Ecto neural progenitor cell (in vitro differentiated cells): ENCODE measurements at places on chromosomes 4 and X.

DNA sequence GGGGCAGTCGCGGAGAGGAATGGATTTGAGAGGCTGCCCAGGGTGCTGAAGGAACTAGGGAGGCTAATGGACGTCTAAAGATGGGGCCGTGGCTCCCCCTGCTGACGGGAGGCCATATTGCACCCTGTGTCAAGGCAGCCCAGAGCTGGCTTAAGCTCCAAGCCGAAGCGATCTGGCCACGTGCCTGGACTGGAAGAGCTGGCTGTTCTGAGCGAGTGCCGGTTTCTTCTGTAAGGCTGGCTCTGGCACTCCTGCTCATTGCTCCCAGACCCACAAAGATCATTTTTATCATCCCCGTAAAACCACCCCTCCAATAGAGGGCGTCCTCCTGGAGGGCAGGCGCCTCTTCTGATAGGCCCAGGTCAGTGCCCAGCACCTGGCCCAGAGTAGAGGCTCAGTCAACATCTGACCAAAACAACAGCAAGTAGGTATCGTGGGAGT lies 5.6 kb downstream of the PNCK start:
- peak; percentile 82 for DNase-seq

- peak; percentile 73 for DNase-seq
Observed at GRCh38 chrX:40651620-40652223, 4.4 kb upstream of the CXorf38 start.

- peak; percentile 59 for DNase-seq
Observed at GRCh38 chr4:167233685-167234315, 494 bp downstream of the SPOCK3 start.

DNA sequence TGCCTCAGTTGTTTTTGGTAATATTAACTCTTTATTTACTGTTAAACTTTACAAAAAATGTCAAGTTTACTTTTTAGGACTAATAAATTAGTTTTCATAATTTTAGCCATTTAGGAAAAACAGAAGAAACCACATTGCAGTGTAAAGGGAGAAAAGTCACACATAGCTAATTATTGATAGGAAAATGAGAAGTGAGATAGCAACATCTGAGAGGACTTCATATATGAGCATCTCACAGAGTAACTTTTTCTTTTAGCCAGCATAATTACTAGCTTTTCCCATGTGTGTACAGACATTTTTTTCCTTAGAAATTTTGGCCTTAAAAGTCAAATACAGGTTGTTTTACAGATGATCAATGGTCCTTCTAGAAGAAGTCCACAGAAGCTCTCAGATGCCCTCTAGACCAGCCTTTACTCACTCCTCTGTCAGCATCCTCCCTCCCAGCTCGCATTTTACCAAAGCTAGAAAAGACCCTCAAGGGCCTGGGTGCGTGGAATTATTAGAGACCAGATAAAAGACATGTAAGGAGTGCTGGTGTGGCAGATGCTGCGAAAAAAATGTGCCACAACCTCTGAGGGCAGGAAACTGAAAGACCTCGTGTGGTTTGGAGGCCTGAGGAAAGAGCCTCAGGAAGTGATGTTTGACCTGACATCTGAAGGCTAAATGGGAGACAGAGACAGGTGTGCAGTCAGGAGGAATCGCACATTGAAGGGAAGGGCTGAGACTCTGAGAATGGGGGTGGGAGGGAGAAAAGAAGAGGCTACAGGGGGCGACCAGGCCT lies 156.9 kb downstream of the CBR4 start:
- DNase-seq: no peak

GRCh38 chr4:181685911-181686310 lies 557.3 kb upstream of the TENM3 start:
- DNase-seq: no peak

DNA sequence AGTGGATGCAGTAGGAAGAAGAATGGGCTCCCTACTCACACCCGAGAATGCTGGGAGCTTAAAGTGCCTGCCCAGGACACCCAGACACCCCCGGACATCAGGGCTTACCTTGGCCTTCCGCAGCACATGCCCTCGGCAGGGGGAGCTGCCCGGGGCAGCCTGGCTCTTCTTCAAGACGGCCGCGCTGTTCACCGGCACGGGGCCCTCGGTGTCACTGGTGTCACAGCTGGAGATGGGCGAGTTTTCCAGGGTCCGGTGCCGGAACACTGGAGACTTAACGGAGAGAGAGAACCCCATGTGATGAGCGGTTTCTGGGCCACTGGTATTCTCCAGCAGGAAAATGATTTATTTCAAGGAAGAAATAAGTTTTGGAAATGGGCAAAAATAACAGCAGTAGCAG lies 170.9 kb downstream of the AFAP1 start:
- no peak for DNase-seq

DNA sequence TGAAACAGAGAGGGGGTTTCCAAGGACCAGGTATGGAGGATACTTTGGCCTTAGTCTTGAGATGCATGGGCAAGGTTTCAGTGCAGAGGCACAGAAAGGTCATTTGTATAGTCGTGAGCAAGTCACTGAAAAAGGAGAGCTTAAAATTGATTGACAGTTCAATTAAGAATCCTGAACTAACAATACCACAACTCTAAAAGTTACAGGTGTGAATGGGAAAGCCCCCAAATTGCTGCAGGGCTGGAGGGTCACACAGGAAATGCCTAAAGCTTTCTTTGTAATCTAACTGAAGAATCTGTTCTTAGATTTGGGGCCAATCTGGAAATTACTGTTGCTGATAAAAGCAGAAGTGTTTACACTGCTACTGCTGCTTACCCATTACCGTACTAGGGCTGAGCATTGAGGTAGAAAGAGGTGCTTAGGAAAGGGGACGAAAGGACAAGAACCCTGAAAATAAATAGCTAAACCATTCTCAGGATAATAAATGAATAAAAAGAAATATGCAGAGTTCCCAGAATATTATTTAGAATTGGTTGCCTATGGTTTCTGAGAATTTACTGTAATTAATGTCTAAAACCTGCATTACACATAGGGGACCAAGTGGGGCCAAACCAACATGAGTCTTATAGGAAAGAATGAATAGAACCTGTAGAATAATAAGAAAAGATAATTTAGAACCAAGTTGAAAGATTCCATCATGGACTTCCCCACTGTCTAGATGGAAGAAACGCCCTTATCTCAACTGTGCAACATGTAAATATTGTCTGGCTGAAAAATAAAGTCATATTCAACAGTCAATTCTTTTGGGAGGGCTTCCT lies 91.9 kb upstream of the PPP1R2C start:
- DNase-seq: no peak

DNA sequence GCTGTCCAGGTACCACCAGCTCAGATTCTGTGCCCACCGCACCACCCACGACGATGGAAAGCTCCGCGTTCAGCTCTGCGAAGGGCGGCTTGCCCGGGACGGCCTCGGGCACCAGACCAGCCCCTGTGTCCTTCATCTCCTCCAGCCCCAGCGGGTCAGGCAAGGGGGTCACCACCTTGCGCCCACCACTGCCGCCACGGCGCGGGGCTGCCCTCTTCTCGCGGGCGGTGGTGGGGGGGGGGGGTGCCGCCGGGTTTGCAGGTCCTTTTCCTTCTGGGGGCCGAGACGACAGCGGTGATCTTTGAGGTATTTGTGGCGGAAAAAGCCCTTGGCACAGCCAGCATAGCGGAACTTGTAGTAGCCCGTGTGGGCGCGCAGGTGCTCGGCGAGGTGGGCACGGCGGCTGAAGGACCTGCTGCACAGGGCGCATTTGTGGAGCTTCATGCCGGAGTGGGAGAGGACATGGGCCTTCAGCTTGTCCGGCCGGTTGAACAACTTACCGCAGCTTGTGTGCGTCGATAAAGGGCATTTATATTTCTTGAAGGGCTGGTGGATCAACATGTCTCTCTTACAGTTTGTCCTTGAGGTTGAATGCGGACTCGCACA lies 50.9 kb downstream of the CFAP299 start:
- no peak for DNase-seq

- DNase-seq: no peak
Observed at GRCh38 chr4:106041294-106042002, 146.2 kb downstream of the NPNT start.

- no peak for DNase-seq
Observed at GRCh38 chr4:98519268-98519977, 139.0 kb downstream of the TSPAN5 start.

DNA sequence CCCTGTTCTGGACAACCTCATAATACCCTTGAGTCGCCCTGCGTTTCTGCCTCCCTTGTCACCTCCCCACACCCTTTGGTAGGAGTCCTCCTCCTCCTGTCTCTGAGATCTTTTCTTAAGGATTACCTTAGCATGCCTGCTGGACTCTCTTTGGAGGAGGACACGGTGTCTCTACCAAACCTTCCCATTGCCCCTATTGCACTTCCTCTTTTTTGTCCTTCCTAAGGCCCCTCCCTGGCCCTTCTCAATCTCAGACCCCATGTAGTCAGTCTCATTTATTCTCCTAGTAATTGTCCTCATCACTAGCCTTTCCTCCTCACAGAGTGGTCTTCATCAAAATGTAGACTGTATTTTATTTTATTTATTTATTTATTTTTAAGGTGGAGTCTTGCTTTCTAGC lies 335.0 kb upstream of the SFRP2 start:
- DNase-seq: no peak

GRCh38 chr4:184471881-184472613 lies 2.3 kb downstream of the IRF2 start:
- no peak for DNase-seq

DNA sequence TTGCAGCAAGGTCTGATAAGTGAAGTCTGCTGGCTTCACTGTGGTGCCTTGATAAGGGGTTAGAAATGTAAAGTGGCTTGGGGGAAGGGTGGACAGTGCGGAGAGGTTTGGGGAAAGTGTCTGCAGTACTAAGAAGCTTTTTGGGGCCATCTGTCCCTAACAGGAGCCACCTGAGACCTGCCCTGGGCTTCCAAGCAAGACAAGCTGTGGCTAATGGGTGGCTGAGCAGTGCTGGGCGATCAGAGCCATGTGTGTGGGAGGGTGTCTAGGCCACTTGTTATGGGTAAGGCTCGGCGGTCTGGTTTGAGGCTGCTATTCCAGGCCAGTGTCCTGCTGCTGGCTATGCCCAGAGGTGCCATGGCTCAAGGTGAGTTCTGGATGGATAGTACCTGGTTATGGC lies 185.4 kb upstream of the MTMR8 start:
- DNase-seq: no peak
